Neural progenitor cell (in vitro differentiated cells): ENCODE measurements at places on chromosomes 2 and 18.

DNA sequence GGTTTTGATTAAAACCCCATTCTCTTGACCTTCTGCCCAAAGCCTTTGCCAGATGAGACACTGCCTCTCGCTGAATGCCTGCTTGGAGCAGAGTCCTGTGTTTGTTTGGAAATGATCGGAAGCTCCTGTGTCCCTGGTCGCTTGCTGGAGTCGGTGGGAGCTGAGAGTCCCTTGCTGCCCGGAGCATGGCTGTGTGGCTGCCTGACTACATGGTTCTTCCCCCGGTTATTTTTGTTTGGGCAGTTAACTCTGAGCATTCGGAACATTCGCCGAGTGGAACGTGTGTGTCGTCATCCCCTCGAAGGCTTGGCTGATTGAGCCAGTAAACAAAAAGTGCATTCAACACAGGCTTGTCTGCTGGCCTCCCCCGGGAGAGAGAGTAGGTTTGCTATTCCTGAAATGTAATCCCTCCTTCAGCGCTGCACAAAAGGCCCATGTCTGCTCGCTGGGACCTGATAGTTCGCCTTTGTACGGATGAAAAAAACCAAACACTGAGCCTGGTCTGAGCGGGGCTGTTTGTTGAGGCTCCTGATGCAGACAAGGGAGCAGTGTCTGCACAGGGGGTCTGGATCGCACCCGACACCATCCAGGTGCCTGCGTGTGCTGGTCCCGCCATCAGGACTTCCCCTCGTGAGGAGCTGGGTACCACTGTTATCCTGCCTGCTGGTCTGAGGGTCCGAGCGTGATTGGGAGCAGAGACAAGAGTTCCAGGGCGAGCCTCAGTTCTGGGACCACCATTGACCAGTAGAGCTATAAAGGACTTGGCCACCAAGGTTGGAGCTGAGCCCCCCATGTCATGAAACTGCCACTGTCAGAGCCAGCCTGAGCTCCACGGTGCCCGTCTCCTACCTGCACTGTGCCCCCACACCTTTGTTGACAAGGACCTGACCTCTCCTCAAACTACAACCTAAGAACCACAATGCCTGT, 83.8 kb downstream of the AGAP1 start:
- peak; percentile 92 for DNase-seq

DNA sequence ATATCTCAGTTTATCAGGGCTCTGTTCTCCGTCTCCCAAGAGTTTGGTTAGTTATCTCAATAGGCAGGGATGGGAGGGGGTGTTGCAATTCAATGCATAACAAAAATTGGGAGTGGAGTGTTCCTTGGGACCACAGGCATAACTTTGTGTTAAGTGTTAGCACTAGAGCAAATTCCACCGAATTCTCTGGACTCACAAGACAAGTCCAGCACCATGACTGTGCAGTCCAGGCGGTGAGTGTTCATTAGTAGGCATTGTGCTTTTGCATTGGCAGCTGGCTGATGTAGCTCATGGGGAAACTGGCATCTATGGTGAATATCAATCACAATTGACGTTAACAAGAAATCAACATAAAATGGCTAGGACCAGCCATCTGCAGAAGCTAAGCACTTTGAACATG, 79.0 kb upstream of the CABLES1 start:
- no peak for DNase-seq

DNA sequence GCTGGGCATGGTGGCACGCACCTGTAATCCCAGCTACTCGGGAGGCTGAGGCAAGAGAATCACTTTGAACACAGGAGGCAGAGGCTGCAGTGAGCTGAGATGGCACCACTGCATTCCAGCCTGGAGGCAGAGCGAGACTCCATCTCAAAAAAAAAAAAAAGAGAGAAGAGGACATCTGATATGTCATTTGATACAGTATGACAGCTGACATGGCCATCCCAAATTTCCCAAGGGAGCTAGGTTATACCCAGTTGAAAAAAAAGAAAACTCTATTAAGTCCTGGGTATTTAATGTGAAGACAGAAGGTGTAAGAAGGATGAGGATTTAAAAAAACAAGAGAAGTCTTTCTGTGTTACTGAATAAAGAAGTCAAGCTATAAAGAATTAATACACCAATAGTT, 23.3 kb downstream of the CLASP1 start:
- DNase-seq, result no peak

- DNase-seq, result no peak
Observed at GRCh38 chr2:132795220-132795619, 125.2 kb upstream of the LYPD1 start.

GRCh38 chr2:53826587-53827397, 33.0 kb downstream of the GPR75 start:
- no peak for DNase-seq

DNA sequence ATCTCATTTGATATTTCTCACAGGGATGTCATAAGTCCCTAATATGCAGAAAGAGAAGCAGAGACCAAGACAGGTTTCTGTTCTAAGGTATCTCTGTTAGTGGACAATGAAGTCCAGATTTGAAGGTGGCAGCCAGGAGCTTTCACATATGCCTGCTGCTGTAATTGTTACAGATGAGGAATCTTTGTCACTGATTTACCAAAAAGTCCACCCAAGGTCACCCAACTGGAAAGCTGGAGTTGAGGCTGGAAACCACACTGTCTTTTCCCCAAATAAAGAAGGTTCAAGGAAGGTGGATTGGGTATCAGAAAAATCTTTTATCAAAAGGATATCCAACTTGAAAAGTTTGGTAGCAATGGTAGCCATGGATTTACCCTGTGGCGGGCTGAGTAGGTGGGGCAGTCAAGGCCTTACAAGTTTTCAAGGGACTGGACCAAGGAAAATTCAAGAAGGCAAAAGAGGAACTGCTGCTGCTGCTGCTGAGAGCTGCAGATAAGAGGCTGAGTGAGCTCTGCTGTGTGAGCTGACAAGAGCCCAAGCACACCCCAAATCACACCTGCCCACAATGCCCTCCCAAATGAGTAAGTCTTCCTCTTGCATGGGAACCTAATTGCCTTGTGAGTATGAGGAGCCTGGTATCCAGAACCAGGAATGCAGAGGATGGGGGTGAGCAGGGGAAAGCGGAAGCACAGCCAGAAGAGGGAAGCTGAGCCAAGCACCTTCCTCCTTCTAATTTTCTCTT, 241.2 kb downstream of the ANAPC1 start:
- no peak for DNase-seq

DNA sequence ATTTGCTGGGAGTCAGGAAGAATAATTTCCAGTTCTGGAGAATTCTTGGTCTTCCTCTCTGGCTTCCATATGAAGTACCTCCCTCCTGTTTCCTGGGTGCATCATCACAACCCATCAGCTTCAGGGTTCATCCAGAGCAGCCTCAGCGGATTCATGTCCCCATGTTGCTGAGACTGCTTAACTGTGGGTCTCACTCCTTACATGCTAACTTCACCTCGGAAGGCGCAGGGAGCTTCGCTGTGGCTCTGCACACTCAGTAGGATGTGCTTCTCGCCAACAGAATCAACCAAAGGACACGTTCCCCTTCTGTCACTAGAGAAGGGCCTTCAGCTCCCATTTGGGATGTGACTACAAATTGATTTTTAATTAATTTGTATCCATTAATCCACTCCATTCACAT, 24.2 kb downstream of the FBLN7 start:
- DNase-seq, result no peak

DNA sequence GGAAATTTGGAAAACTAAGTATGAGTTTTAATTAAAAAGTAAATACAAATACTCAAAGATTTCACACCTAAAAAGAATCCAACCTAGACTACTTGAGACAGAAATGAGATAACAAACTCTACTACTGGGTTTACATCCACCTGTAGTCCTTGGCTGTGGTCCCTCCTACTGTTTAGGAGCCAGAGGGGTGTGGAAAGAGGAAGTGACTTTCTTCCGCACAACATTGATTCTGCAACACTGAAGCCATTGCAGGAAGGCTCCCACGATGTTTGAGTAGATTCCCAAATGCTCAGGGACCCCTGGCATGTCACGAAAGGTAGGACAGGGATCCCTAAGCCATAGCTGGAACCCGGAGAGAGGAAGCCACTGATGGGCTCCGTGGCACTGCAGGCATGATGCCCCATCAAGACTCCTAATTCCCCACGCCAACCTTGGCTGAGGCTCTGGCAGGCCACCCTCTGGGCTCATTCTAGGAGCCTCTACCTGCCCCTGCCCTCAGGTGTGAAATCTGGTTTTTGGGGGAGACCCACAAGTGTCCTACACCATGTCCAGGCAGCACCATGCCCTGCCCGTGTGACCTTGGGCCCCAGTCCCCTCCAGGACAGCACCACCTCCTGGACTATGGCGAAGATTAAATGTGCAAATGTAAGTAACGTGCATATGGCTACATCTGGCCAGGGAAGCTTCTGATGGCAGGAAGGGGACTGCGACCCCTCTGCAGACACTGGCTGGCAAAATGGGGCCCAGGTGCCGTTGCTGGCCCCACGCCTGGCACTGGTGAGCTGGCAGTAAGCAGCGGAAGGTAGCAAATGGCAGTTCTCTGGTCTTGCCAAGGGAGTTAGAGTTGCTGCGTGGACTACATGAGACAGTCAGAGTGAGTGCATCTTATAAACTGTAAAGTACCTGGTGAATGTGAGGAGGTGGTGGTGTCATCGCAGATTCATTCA, 38.2 kb upstream of the MAL start:
- no peak for DNase-seq

- no peak for DNase-seq
Observed at GRCh38 chr2:9313443-9313842, 106.8 kb downstream of the ASAP2 start.

DNA sequence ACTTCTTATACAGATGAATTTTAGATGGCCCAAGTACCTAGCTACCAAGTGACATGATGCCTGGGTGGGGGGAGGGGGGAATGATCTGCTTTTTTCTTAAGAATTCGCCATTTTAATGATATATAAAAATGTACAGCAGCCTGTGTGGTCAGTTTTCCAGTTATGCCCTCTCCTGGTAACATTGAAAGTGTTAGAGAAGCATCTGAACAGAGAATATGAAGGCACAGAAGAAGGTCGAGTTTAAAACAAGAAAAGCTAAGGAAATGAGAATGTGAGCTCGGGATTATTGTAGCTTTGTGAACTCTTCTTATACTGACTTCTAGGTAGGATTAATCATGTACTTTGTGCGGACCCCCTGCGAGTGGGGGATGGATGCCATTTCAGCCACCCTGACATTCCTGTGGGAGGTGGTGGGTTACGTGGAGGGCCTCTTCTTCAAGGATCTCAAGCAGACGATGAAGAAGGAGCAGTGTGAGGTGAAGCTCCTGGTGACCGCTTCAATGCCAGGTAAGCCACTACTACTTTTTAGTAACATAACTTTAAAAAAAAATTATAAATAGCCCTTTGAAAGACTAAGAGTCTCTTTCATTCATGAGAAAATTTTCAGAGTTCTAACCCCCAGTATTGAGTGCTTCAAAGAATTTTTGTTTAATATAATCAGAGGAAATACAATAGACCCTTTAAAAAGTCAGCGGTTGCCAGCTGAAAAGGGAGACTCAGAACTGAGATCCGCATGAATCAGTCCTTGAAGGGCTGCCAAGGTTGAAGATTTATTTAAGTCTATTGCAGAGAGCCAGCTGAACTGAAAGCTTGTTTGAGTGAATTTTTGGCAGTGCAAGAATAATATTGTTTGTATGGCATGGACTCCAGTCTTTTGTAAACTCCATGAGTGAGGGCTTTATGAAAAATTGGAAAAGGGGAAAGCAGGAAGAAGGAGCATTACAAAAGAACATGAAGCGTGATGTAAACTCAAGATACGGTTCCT, 68.6 kb upstream of the RPE start:
- DNase-seq, result no peak

GRCh38 chr2:240810199-240810598, 9.8 kb downstream of the KIF1A start:
- no peak for DNase-seq

GRCh38 chr2:3628241-3628679, 29.7 kb upstream of the ALLC start:
- no peak for DNase-seq

DNA sequence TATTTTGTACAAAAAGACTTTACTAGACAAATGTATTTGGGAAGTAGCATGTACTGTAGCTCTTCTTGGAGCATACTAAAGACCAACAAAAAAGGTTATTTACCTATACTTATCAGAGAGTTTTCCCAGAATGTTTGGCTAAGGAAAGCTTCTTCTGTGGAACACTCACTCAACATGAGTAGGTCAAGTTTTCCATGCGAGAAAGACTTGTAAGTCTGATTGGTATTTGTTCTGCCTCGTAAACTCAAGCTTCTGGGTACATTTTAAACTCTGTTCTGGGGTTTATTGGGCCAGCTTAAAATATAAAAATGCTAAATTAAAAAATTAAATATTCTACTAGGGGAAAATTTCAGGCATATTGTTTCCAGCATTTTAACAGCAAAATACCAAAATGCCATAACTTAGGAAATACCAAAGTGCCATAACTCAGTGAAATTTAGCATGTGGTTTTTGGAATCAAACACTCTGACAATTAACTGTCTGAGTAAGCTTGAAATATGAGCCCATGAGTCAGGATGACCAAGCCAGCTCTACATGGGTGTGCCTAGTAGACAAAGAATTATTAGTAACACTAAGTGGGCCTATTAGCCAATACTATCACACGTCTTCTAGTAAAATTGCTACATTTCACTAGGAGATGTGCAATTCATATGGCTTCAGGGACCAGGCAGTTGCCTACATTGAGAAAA, 47.3 kb upstream of the SERPINE2 start:
- no peak for DNase-seq

GRCh38 chr2:214740867-214741395, 68.6 kb downstream of the BARD1 start:
- no peak for DNase-seq

- no peak for DNase-seq
Observed at GRCh38 chr2:173002751-173003541, 72.7 kb upstream of the MAP3K20 start.

GRCh38 chr2:194718881-194719280, 938.1 kb upstream of the SLC39A10 start:
- no peak for DNase-seq

DNA sequence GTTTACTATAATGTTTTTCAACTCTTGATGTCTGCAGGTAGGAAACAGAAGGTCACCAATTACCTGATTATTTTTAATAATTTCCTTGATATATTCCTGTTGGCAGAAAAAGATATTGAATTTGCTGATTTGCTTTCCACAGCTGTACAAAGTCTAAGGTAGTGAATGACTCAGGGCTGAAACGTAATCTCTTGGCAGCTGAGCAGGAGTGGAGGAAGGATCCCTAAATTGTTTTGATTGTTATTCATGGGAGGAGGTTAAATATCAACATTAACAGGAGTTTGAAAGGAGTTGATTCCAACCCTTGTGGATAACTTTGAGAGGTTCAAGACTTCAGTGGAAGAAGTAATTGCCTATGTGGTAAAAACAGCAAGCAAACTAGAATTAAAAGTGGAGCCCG, 345.2 kb upstream of the SLC8A1 start:
- DNase-seq, result no peak

GRCh38 chr2:217222309-217222910, 362.5 kb upstream of the TNP1 start:
- no peak for DNase-seq
